Iris pigment epithelial cell (primary cell): ENCODE measurements at places on chromosomes 4 and X.

GRCh38 chr4:184475096-184475461 is 729 bp upstream of the IRF2 start:
- peak; percentile 61 for DNase-seq

- no peak for DNase-seq
Measured at GRCh38 chrX:12946406-12946805, 28.5 kb upstream of the TMSB4X start.

DNA sequence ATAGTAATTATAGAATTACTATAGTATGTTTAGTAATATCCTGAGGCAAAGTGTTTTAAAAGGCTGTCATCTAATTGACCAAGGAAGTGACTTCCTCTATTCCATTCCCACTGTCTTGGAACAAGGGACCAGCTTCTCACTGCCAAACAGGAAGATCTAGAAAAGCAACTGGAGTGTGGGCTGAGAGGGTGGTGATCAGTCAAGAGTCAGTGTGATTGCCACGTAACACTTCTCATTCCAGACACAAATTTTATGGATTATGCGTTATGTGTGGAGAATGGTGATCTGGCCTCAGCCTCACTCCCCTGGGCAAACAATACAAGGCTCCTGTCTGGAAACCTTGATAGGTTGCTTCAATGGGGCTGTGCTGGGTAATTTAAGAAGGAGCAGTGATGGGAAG is 60.0 kb downstream of the RRAGB start:
- DNase-seq: no peak

- no peak for DNase-seq
Measured at GRCh38 chr4:90240333-90240732, 113.1 kb downstream of the CCSER1 start.

GRCh38 chr4:7103607-7104365 is 35.9 kb upstream of the GRPEL1 start:
- DNase-seq: no peak

- DNase-seq: no peak
Measured at GRCh38 chr4:123862812-123863211, 466.2 kb downstream of the SPRY1 start.

GRCh38 chrX:45309096-45309495 is 108.4 kb upstream of the DIPK2B start:
- peak; percentile 49 for DNase-seq

DNA sequence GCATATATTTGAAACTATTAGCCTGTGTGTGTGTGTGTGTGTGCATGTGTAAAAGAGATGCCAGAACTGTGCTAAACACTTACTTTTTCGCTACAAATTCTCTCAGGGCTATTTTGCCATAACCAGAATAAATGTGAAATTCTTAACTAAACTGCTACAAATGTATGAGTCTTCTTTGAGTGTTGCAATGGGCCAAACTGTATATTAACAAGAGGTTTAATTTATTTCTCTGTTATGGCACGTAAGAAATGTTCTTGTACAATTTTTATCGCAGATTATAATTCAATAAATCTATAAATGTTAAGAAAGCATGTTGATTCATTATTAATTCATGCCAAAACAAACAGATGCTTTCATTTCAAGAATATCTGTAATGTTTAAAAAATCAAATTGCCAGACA is 454.5 kb upstream of the PCDH7 start:
- DNase-seq: no peak
